ENCODE measurements at places on chromosomes 2 and 18.

- no peak overlapping the region for H3K4me3 ChIP-seq
- peaks cover 10% of the 10 kb centered on the region for H3K4me1 ChIP-seq
- H3K27ac ChIP-seq = no peak overlapping the region
- H3K36me3 ChIP-seq = no peaks in the 10 kb centered on the region
- H3K27me3 ChIP-seq = no peaks in the 10 kb centered on the region
These were observed 218.4 kb upstream of the HS6ST1 start for GRCh38 chr2:128536925-128537620.

DNA sequence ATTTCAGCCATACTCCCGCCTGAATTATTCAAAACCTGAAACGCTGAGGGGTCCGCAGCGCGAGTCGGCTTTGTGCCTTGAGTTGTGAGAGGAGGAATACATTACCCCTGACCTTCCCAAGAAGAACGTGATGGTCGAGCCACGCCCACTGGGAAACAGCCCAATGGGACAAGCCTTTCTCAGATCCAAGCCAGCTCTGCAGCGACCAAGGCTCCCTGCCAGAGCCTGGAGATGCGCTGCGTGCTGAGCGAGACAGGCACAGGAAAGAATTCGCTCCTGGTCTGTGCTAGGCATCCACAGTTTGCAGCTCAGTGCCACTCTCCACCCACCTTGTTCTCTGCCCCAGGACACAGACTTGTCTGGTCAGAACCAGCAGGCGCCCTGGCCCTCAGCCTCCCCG is 74.1 kb upstream of the GLI2 start:
- H3K36me3 ChIP-seq = no peaks in the 10 kb centered on the region
- no peak overlapping the region for H3K4me3 ChIP-seq
- H3K27me3 ChIP-seq = no peaks in the 10 kb centered on the region
- H3K27ac ChIP-seq = no peak overlapping the region
- no peaks in the 10 kb centered on the region for H3K4me1 ChIP-seq
- DNase-seq = no peak

GRCh38 chr2:235713189-235713588 is 219.3 kb downstream of the AGAP1 start:
- H3K36me3 ChIP-seq = no peaks in the 10 kb centered on the region
- H3K4me3 ChIP-seq = no peak overlapping the region
- H3K27me3 ChIP-seq = no peaks in the 10 kb centered on the region
- H3K27ac ChIP-seq = no peak overlapping the region
- no peak for DNase-seq

- no peak overlapping the region for H3K4me3 ChIP-seq
- H3K27me3 ChIP-seq = no peaks in the 10 kb centered on the region
- H3K4me1 ChIP-seq = no peaks in the 10 kb centered on the region
- H3K27ac ChIP-seq = no peak overlapping the region
These were observed 254.5 kb downstream of the DSEL start for GRCh38 chr18:67261931-67262552.

- DNase-seq = no peak
- no peaks in the 10 kb centered on the region for H3K27me3 ChIP-seq
- H3K4me3 ChIP-seq = no peak overlapping the region
- no peak overlapping the region for H3K27ac ChIP-seq
- H3K4me1 ChIP-seq = no peaks in the 10 kb centered on the region
These were observed 555.2 kb downstream of the STK39 start for GRCh38 chr2:167692191-167692590.

GRCh38 chr18:11886577-11887110 is 21.5 kb downstream of the MPPE1 start:
- H3K36me3 ChIP-seq = peaks cover 54% of the 10 kb centered on the region
- no peak for DNase-seq
- no peaks in the 10 kb centered on the region for H3K27me3 ChIP-seq

- H3K4me3 ChIP-seq = no peak overlapping the region
- no peak for DNase-seq
- H3K36me3 ChIP-seq = no peaks in the 10 kb centered on the region
- no peaks in the 10 kb centered on the region for H3K27me3 ChIP-seq
- H3K27ac ChIP-seq = no peak overlapping the region
These were observed 64.9 kb downstream of the CDH2 start for GRCh38 chr18:28112056-28112470.

All from thymus (tissue), 14 donors.